ENCODE measurements at places on chromosomes 4 and X.

- no peak for DNase-seq
These were observed 40.5 kb downstream of the FRYL start for GRCh38 chr4:48739560-48740019.

GRCh38 chrX:80663331-80663730 is 146.3 kb downstream of the BRWD3 start:
- DNase-seq: no peak

- DNase-seq: no peak
These were observed 23.0 kb downstream of the GRXCR1 start for GRCh38 chr4:42915484-42915883.

DNA sequence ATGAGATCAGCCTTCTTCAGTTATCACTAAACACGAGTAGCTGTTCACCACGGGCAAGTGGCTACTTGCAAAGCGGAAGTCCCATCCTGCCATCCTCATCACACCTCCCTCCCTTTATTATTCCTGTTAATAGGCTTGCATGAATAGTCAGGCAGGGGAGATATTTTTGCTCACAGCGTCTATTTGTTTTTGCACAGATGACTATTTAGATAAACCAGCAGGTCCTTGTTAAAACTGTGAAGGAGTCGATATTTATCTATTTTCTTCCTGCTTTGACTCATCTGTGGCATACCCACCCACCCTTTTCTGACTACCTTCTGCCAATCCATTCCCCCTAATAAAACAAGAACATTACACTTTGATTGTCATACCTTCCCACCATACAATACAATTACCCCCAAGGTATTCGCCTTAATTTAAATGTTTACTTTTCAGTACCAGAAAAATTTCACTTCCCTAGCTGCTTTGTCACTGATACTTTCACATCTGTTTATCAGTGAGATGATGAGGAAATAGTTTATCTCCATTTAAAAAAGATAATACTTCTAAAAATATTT is 96.6 kb upstream of the BANK1 start:
- DNase-seq: no peak

- DNase-seq: no peak
These were observed 24.4 kb upstream of the MSL3 start for GRCh38 chrX:11733614-11734013.

DNA sequence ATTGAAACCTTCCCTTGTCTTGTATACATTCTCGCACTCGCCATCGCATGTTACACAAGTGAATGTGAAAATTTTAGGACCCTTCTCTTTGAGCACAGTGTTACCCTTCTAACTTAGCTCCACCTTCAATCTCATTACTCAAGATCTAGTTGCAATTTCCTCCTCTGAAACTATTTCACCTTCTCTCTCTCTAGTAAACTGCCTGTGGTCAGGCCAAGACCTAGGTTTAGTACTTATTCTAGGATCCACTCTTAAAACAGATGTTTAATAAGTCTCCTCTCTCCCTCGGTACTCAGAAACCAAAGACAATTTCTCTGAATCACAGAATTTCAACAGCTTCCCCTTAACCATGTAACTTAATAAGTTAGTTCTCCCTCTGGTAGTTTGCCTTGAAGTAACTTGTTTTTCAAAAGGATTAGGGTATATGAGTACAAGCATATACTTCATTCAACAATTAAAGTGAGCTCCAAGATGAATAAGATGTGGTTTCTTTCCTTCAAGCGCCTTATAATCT is 156.0 kb downstream of the SH3KBP1 start:
- DNase-seq: no peak

GRCh38 chr4:771464-771863 is 54.5 kb downstream of the CPLX1 start:
- DNase-seq: no peak

DNA sequence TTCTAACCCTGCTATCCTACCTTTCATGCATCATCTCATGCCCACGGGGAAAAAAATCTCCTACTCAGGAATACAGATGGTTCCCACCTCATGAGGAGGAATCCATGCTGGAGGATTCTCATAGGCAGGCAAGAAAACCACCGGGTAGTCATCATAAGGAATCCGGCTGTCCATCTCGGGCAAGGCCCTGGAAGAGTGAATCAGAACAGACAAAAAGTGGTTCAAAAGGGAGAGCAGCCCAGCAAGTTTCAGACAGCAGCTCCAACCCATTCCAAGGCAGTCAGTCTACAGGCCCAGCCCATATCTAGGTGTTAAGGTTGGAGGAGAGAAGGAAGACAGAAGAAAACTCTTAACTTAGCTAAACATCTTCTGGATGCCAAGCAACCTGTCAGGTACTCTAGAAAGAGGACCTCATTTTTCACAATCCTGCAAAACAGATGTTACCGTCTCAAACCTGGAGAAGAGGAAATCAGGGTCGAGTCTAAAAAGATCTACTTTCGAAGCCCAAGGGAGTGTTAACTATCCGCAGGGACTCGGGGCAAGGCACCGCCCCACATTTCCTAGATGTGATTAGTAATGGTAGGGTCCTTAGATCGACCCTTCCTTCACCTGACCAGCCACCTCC is 447 bp downstream of the PDZD11 start:
- DNase-seq: no peak

- peak; percentile 29 for DNase-seq
These were observed 49.8 kb downstream of the DLG3 start for GRCh38 chrX:70494441-70494840.

GRCh38 chr4:121185960-121186359 is 21.8 kb upstream of the TNIP3 start:
- DNase-seq: no peak

DNA sequence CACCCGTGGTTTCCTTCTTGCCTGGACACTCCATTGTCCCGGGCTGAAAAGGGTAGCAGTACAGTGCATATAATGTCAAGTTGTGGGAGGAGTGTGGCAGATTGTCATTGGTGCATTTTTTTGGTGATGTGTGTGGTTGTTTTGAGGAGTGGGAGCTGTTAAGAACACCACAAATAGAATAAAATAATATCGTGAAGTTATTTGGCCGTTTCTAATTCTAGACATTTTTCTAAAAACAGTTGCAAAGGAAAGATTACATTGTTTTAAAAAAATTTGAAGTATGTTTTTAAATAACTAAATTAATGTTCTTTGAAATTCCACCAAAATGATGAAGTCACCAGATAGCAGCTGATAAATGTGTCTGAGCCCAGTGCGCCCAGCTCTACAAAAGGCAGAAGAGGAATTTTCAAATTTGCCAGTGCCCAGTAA is 1.3 kb downstream of the PKD2 start:
- no peak for DNase-seq

DNA sequence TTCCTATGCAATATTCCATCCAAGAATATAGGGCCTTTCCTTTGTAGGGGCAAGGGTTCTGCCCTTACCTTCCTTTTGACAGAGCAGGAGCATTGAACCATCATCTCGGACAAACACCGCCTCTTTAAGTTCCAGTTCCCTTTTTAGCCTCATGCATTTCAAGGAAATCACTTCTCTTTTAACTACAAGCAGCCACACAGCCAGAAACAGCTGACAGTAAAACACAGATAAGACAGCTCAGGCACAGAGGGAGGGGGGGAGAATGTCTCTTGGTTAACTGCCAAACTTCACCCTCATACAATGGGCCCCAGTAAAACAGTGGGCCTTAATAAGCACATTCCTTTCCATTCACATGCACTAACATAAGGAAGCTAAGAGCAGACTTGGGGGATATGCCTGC is 648.3 kb downstream of the GABRG1 start:
- no peak for DNase-seq

GRCh38 chrX:120365320-120365719 is 3.4 kb downstream of the ATP1B4 start:
- peak; percentile 85 for DNase-seq

- no peak for DNase-seq
These were observed 89.0 kb downstream of the KDM6A start for GRCh38 chrX:44961817-44962607.

DNA sequence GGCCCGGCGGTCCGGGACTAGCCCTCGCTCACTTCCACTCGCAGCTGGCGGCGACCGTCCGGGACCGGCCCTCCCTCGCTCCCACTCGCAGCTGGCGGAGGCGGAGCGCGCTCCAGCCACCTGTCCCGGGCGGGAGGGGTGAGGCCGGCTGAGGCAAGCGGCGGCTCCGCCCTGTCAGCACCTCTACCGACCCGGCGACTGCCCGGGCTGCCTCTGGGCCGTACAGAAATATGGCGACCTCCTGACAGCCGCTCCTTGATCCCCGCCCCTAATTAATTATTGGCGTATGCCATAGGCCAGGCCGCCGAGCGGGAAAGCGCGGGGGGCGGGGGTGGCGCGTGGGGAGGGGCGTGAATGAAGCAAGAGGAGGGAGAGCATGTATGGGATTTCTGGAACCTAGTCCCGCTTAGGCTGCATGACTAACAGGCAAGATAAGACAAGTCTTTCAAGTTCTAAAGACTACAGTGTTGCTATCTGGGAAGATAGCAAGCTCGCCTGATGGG is at the start of gene MORC4:
Gene MORC4, minus strand, starts transcription at position 200 of the 503 bp plus-strand sequence. CDS start 243 bp downstream, outside the sequence.
- peak; percentile 92 for DNase-seq

GRCh38 chr4:555566-556275 is 20.4 kb downstream of the TMEM271 start:
- DNase-seq: no peak

DNA sequence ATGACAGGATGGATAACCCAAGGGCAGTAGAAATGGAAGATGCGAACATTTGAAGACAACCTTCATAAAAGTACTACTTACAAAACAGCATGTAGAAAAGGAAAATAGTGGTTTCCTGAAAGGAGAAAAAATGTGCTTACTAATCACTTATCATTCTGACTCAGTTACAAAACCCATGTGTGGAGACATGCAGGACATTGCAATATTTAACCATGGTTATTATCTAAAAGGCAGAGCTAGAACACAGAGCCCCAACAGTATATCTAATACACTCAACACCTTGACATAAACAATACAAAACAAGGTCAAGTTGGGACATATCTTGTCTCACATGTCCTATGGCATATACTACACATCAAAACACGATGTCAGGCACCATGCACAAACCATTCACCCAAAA is 55.9 kb downstream of the EIF4E start:
- DNase-seq: no peak

DNA sequence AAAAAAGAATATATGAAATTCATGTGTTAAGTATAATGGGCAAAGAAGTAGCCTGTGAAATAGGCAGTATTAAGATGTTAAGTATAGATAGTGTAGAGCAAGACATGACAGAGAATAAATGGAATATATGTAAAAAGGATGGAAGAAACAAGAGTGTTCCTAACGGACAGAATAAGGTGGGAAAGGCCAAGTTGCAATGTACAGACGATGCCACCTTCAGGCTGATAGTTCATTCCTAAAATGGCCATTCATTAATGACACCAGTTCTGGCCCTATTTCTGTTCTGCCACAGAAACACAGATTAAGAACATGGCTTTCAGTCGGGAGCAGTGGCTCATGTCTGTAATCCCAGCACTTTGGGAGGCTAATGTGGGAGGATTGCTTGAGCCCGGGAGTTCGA is 4.4 kb upstream of the FAM184B start:
- no peak for DNase-seq

DNA sequence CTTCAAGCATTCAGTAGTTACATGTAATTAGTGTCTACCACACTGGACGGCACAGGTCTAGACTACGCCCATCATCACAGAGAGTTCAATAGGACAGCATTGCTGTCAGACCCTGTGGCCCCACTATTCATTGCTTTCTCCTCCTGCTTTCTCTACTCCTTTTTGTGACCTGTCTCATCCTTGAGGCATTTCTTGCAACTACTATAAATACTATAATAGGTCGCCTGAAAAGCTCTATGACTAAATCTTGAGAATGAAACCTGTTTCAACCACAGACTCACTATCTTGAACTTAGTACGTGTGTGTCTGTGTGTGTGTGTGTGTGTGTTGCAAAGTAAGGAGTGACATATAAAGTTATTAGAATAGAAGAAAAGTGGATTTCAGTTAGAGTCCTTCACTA is 252.9 kb upstream of the KLF3 start:
- DNase-seq: no peak

GRCh38 chr4:153204728-153205648 is 745 bp downstream of the TRIM2 start:
- peak; percentile 83 for DNase-seq
